ENCODE measurements at places on chromosomes 12 and 14. TPM values are rescaled to one million over a fixed set of nuclear protein-coding genes. Genes with fewer than 3 reads are reported as not detected.

- H3K4me3 ChIP-seq: no peak overlapping the region
- H3K36me3 ChIP-seq: no peaks in the 10 kb centered on the region
- DNase-seq: no peak
- no peaks in the 10 kb centered on the region for H3K4me1 ChIP-seq
- H3K27ac ChIP-seq: no peak overlapping the region
- H3K27me3 ChIP-seq: no peaks in the 10 kb centered on the region
Observed at GRCh38 chr14:53389202-53389601, 236.1 kb upstream of the DDHD1 start.

DNA sequence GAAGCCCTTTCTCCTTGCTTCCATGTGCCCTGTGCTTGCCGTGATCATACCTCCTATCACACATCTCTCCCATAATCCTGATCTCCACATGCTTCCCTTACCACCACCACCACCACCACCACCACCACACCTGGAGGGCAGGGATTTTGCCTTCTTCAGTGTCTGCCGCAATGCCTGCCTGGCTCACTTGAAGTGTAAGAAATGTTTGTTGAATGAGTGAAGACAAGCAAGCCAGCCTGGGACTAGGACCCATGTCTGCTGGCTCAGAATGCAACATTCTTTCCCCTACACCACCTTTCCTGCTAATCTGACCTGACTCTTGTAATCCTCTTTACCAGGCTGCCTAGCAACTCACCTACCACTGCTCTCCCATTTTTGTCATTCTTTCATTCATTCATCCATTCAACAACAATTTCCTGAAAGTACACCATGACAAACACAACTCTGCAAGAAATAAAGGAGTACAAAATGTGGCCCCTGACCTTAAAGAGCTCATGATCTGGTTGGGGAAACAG is 3.5 kb upstream of the NID2 start:
- no peak overlapping the region for H3K27ac ChIP-seq
- no peaks in the 10 kb centered on the region for H3K36me3 ChIP-seq
- H3K27me3 ChIP-seq: peaks cover 31% of the 10 kb centered on the region
- no peak overlapping the region for H3K4me3 ChIP-seq

GRCh38 chr14:92391726-92392125 is 68.8 kb downstream of the SLC24A4 start:
- H3K27me3 ChIP-seq: peaks cover 2% of the 10 kb centered on the region
- DNase-seq: no peak
- no peak overlapping the region for H3K27ac ChIP-seq
- no peaks in the 10 kb centered on the region for H3K36me3 ChIP-seq
- H3K4me3 ChIP-seq: no peak overlapping the region

- H3K4me3 ChIP-seq: no peak overlapping the region
- DNase-seq: no peak
- no peaks in the 10 kb centered on the region for H3K36me3 ChIP-seq
- H3K27ac ChIP-seq: no peak overlapping the region
- peaks cover 4% of the 10 kb centered on the region for H3K4me1 ChIP-seq
- peaks cover 4% of the 10 kb centered on the region for H3K27me3 ChIP-seq
Observed at GRCh38 chr12:102540815-102541385, 60.5 kb upstream of the IGF1 start.

- peaks cover 6% of the 10 kb centered on the region for H3K4me1 ChIP-seq
- H3K36me3 ChIP-seq: no peaks in the 10 kb centered on the region
- H3K27me3 ChIP-seq: peaks cover 4% of the 10 kb centered on the region
- DNase-seq: no peak
- H3K4me3 ChIP-seq: no peak overlapping the region
Observed at GRCh38 chr14:68164711-68165113, 345.1 kb downstream of the RAD51B start.

TEX52 gene
- total RNA-seq: 0.17 TPM

NXPH4 gene
- total RNA-seq: 0.49 TPM

DACT1 gene
- total RNA-seq: 2.3 TPM
